Pancreas (tissue), 10 donors: ENCODE measurements at places on chromosomes 2 and 18.

GRCh38 chr2:237530472-237531433, 35.6 kb upstream of the PRLH start:
- H3K27ac ChIP-seq: no peak overlapping the region
- H3K27me3 ChIP-seq: no peaks in the 10 kb centered on the region
- H3K36me3 ChIP-seq: no peaks in the 10 kb centered on the region
- no peak for DNase-seq

GRCh38 chr2:233023761-233024410, 8.6 kb upstream of the NEU2 start:
- H3K4me1 ChIP-seq: no peaks in the 10 kb centered on the region
- no peaks in the 10 kb centered on the region for H3K36me3 ChIP-seq
- H3K27me3 ChIP-seq: no peaks in the 10 kb centered on the region
- no peak for DNase-seq
- H3K4me3 ChIP-seq: no peak overlapping the region
- no peak overlapping the region for H3K27ac ChIP-seq

- no peak overlapping the region for H3K4me3 ChIP-seq
- no peaks in the 10 kb centered on the region for H3K27me3 ChIP-seq
- no peaks in the 10 kb centered on the region for H3K4me1 ChIP-seq
Observed at GRCh38 chr2:46198164-46198883, 98.9 kb upstream of the EPAS1 start.

DNA sequence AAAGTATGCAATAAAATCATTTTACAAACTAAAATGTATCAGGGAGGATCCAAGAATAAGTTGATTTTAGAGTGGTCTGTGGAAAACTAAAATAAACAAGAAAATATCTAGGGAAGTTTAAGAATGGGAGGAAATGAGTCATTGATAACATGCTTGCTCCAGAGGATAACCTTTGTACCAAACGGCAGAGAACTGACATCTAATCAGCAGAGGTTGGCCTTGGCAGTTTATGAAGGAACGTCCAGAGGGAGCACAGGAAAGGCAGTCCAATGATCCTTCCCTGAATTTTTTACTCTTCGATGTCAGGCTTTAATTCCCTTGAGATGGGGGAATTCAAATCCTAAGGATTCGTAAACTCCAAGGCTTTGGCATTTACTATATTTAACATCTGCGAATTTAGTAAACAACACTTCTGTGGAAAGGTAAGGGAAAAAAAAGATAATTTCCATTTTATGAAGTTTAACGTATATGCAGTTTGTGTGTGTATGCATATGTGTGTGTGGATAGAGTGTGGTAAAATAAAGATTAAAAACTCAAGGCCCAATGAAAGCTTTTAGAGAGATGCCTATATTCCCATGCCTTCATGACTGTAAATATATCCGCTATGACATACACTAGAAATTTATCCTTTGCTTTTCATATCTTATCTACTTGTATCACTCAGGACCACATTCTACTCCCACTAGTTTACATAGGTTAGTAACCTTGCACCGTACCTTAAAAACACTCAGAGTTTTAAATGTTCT, 8.7 kb upstream of the INPP1 start:
- H3K36me3 ChIP-seq: no peaks in the 10 kb centered on the region
- peaks cover 13% of the 10 kb centered on the region for H3K4me1 ChIP-seq
- H3K27ac ChIP-seq: peak overlapping the region; percentile 12

GRCh38 chr2:98884658-98885057, 51.4 kb downstream of the CRACDL start:
- H3K27me3 ChIP-seq: no peaks in the 10 kb centered on the region
- H3K27ac ChIP-seq: no peak overlapping the region
- DNase-seq: no peak

- DNase-seq: no peak
- H3K36me3 ChIP-seq: no peaks in the 10 kb centered on the region
- H3K4me3 ChIP-seq: no peak overlapping the region
- no peak overlapping the region for H3K27ac ChIP-seq
Observed at GRCh38 chr2:147327613-147328012, 517.2 kb upstream of the ACVR2A start.

DNA sequence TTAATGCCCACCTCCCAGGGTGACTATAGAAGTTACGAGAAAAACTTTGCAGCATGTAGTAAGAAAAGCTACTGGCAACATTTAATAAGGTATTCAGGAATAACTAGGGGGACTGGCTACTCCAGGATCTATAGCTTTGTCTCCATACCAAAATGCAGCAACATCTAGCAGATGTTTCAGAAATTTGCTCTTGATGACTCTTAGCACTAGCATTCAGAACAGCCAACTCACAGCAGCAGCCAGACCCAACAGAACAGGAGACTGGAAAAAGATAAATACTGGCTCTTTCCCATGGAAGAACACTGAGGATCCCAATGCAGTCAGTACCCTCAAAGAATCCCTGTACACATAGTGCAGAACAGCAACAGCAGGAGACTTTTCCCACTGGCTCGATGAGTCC, 105.0 kb downstream of the PRKRA start:
- H3K27me3 ChIP-seq: no peaks in the 10 kb centered on the region
- no peaks in the 10 kb centered on the region for H3K4me1 ChIP-seq
- DNase-seq: no peak
- no peak overlapping the region for H3K4me3 ChIP-seq

DNA sequence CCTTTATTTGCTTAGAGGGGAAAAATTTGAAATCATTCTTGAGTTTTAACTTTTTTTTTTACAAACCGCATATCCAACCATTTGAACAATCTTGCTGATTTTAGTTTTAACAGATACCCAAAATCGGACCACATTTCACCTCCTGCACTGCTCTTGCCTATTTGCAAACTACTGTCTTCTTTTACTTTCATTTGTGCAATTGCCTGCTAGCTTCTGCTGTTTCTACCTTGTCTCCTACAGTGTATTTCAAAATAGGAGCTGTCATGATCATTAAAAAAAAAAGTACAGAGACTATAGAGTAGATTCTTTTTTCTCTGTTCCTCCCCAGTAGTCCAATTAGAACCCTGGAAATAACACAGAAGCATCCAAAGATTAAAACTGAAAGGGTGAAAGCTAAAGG, 1081.2 kb downstream of the SOCS6 start:
- H3K36me3 ChIP-seq: no peaks in the 10 kb centered on the region
- H3K4me3 ChIP-seq: no peak overlapping the region
- H3K27ac ChIP-seq: no peak overlapping the region
- no peaks in the 10 kb centered on the region for H3K4me1 ChIP-seq
- no peaks in the 10 kb centered on the region for H3K27me3 ChIP-seq

DNA sequence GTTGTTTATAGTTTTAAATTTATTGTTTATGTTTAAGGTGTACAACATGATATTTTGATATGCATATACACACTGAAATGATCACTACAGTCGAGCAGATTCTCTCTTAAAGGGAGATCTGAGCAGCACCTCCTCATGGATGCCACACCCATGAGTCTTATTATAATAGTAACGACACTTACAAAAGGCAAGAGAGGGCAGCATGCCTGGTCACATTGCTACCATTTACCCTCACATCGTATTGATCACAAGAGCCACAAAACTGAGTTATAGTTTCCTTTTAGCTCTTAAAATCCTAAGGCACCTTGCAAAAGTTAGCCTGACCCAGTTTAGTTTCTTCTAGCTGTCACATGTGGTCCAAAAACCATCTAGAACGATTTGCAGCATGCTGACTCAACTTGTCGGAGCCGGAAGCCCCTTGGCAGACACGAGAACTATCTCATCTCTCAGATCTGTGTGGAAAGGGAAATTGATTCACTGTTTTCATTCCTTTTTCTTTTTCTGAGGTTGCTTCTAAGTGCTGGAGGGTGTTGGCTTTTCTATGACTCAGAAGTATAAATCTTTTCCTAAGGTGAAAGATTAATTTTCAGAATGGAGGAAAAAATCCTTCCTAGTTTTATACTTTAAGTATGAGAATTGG, 85.3 kb downstream of the CDC42EP3 start:
- H3K27me3 ChIP-seq: no peaks in the 10 kb centered on the region
- no peaks in the 10 kb centered on the region for H3K36me3 ChIP-seq
- peak overlapping the region; percentile 80 for H3K27ac ChIP-seq
- H3K4me3 ChIP-seq: no peak overlapping the region

DNA sequence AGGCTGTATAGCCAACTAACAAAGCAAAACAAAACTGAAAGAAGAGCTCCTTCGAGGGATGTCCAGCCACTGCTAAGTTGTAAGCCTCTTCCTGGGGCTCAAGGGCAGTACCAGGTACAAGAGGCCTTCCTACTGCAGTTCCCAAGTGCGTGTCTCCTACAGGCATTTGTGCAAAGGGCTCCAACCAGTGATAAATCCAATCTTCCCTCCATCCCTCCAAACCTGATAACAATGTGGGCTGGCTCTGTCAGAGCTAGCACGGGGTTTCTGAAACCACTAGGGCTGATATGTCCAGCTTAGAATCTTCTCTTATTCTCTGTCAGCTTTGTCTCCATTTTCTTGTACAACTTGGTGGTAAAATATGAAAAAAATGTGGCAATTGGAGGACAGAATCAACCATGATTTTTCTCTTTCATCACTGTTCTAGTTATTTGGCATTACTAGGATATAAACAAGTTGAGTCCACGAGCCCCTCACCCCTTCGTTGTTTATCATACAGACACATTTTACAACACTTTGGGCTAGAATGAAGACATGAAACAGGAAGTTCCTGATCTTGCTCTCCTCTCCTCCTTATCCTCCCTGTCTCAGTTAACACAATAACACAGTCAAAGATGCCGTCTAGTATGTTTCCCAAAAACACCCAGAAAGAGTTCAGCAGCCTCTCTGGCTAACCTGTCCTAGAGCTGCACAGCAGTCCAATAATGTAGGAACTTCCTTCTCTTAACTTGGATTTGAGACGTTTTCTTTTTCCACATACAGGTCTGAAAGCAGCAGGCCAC, 35.4 kb upstream of the WIPF1 start:
- H3K4me3 ChIP-seq: no peak overlapping the region
- H3K36me3 ChIP-seq: no peaks in the 10 kb centered on the region
- H3K4me1 ChIP-seq: no peaks in the 10 kb centered on the region
- no peaks in the 10 kb centered on the region for H3K27me3 ChIP-seq
- no peak for DNase-seq

DNA sequence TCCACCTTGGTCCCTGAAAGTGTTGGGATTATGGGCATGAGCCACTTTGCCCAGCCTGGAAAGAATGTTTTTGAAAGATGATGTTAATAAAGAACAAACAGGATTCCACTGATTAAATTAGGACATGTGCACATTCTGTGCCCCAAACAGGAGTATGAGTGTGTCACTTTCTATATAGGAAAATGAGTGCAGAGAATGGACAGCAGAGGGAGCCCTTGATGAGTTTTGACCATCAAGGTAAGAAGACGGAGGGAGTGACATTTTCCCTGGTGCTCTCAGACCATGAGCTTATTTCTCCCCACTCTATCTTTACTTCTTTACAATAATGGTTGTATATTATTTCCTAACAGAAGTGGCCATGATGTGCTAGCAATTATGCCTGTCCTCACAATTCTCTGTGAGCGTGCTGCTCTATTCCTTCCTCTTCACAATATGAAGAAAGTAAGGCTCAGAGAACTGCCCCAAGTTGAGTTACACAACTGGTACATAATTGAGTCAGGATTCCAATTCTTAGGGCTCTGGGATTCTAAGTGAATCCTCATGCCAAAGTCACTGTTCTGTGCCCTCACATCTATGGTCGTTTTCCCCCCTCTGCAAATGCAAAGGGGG, 20.6 kb downstream of the RPL37A start:
- no peak overlapping the region for H3K27ac ChIP-seq
- no peaks in the 10 kb centered on the region for H3K27me3 ChIP-seq
- H3K4me1 ChIP-seq: no peaks in the 10 kb centered on the region
- DNase-seq: no peak
- no peak overlapping the region for H3K4me3 ChIP-seq

- no peaks in the 10 kb centered on the region for H3K4me1 ChIP-seq
- H3K27ac ChIP-seq: no peak overlapping the region
- no peaks in the 10 kb centered on the region for H3K27me3 ChIP-seq
Observed at GRCh38 chr2:6314218-6314960, 551.3 kb downstream of the CMPK2 start.

DNA sequence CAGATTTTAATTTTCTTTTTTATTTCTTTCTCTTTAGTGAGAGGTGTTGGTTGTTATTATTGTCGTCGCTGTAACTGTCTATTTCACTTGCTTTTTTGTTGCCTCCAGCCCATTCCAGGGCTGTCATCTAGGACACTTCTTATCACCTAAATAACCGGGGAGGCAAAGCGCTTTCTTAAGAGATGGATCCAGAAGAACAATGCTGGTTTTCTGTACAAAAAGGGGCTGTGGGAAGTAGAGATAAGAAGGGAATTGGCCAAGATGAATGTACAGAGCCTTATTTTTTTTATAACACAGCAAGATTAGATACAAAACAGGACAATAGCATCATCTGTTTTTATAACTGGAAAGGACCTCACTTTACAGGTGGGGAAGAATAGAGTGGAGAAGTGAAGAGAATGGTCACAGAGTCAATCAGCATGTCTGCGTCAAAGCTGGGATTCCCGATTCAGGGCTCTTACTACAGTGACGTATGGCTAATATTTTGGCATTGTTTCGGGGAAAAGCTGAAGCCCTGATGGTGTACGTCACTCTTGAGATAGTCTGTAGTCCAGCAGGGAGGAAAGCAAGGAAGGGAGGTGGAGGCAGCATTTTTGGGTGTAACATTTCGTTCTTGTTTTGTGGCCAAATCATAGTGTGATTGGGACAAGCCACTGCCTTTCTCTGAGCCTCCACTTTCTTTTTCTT, 23.2 kb downstream of the IL1B start:
- H3K36me3 ChIP-seq: no peaks in the 10 kb centered on the region
- H3K27me3 ChIP-seq: no peaks in the 10 kb centered on the region
- DNase-seq: no peak
- H3K4me1 ChIP-seq: no peaks in the 10 kb centered on the region

DNA sequence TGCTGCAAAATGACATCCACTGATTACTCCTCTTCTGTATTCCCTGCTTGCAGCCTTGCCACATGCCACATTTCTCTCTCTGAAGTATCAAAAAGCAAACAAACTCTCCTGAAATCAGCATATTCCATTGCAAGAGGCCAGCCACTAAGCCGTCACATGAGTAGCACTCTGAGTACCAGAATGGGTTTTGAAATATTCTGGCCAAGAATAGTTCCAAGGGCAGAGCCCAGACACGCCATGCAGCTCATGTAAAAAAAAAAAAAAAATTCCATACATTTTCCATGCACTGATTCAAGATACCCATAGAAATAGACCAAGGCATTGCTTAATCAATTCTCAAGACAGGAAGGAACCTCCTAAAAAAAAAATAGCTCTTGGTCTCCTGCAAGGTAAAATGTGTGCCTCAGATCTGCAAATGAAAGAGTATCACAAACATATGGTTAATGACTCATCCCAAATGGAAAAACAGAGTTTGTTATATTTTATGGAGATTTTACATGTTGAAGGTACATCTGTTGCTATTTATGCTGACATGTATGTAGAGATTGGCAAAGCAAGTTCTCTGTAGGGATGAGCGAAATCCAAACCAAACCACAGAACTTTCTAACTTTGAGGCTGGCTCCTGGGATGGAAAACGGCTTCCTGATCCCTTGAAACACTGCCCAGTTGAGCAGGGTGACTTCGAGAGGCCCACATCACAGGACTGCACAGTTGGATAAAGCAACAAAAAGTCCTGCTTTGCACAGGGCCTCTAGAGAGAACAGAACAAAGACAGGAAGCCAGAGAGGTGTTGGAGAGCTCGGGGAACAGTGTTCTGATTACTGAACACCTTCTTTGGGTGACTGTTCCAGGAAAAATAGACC, 346.2 kb downstream of the ZNF521 start:
- no peak overlapping the region for H3K4me3 ChIP-seq
- no peaks in the 10 kb centered on the region for H3K27me3 ChIP-seq
- no peak for DNase-seq
- no peaks in the 10 kb centered on the region for H3K4me1 ChIP-seq
- H3K36me3 ChIP-seq: no peaks in the 10 kb centered on the region
